ENCODE measurements at places on chromosomes 4 and X.

DNA sequence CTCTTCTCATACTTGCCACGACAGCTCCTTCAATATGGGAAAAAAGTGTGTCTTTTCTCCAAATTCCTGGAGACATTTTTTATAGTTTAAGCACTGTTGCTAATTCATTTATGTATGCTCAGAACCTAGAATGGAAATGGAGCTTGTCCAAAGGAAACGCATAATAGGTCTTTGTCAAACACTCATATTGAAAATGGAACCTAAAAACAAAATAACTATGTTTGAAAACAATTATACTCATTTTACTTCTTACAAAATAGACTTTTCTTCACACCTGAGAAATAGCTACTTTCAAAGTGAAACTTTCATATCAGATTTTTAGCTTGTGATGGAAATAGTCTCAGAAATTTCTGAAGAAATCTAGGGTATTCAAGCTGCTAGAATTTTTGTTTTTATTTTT lies 529.7 kb upstream of the BOD1L1 start:
- no peak for DNase-seq

- no peak for DNase-seq
Measured at GRCh38 chrX:53362449-53362848, 60.0 kb downstream of the SMC1A start.

GRCh38 chrX:2848871-2849301 lies 20.2 kb downstream of the GYG2 start:
- DNase-seq = no peak

- DNase-seq = no peak
Measured at GRCh38 chr4:10158333-10158942, 41.8 kb upstream of the WDR1 start.

DNA sequence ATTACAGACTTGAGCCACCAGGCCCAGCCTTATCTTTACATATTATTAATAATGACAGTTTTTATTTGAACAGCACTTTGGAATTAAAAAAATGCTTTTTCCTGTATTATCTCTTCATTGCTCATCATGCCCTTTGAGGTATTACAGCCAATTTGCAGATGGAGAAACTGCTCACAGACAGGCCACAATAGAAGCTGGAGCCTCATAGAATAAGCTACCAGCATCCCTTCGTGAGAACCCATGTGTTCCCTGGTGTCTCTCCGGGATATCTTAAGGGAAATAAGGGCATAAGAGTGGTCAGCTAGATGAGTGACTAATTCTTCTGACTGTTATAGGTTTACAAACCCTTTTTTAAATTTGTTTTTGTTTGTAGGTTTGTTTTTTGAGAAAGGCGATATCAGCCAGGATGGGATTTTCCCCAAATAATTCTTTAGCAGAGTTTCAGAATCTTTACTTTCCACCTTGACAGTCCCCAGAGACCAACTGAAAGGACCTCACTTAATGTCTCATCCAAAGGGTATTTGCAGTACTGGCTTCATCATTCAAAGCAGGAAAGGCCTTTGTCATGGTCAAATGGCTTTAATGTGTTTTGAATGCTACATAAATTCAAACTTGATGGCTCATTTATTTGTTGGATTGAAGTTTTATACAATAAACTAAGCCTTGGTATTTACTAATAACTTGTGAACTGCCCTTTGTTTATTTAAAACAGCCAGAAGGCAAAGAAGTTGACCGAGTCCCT lies 48.0 kb upstream of the SOD3 start:
- DNase-seq = no peak

GRCh38 chrX:72258174-72258573 lies 18.9 kb downstream of the RPS4X start:
- DNase-seq = no peak

GRCh38 chrX:154046940-154047610 lies 27.4 kb upstream of the IRAK1 start:
- no peak for DNase-seq

GRCh38 chrX:135535077-135535940 lies 14.8 kb downstream of the INTS6L start:
- DNase-seq = no peak

GRCh38 chrX:13418126-13419097 lies 98.6 kb upstream of the ATXN3L start:
- no peak for DNase-seq

DNA sequence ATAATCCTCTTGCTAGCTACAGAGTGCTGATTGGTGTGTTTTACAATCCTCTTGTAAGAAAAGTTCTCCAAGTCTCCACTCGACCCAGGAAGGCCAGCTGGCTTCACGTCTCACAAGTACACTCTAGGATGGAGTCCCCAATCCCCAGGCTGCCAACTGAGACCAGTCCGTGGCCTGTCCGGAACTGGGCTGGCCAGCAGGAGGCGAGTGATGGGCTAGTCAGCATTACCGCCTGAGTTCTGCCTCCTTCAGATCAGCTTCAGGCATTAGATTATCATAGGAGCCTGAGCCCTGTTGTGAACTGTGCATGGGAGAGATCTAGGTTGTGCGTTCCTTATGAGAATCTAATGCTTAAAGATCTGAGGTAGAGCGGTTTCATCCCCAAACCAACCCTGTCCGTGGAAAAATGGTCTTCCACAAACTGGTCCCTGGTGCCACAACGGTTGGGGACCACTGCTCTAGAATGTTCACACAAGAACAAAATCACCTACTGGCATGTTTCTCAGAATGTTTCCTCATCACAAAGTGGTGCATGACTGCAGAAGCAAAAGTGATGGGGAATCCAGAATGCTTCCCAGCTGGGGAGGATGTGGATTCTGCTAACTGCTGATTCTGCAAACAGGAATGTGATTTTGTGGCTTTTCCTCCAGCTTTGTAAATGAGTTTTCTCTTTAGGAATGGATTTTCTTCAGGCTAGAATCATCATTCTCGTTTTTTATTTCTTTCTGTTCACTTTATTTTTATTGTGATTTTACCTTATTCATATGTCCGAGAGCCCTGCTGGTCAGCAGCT lies 40.9 kb downstream of the SEPTIN11 start:
- no peak for DNase-seq

- DNase-seq = peak; percentile 39
Measured at GRCh38 chr4:89469930-89470375, 162.4 kb upstream of the GPRIN3 start.

DNA sequence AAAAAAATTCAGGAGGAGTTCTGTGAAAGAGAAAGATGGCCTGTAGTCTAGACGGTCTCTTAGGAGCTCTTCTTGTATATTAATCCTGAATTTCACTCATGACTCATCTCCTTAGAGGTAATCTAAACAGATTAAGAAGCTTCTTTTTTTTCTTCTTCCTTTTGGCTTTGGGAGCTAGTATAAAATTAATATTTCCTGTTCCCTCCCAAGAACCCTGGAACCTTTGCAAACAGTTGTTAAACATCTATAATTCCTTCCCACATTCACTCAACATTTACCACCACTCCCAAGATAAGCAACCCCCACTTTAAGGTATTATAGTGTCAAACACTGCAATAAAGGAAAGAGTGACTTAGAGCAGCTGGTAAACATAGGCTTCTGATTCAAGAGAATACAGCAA lies 146.4 kb upstream of the EDNRA start:
- no peak for DNase-seq

GRCh38 chr4:5711479-5712184 lies 631 bp downstream of the EVC start:
- no peak for DNase-seq

GRCh38 chrX:8653956-8654355 lies 78.0 kb downstream of the ANOS1 start:
- DNase-seq = no peak

DNA sequence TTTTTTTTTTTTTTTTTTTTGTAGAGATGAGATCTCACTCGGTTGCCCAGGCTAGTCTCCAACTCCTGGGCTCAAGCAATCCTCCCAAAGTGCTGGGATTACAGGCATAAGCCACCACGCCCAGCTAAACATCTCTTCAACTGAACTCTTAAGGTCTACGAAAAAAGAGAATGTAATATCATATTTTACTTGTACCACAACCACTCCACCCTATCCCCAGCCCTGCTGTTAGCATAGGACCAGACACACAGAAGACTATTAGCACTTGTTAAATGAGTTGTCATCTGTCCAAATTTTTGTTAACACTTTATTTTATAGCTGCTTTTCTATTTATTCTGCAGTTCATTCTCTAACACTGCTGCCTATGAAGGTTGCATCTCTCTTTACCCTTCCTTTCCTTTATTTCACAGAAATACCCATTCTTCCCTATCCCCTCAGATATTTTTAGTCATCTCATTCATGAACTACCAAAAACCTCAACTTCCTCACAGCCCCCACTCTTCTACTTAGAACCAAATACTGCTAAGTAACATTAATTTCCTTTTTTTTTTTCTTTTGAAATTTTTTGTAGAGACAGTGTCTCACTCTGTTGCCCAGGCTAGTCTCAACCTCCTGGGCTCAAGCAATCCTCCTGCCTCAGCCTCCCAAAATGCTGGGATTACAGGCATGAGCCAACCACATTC lies 10.1 kb downstream of the SNX12 start:
- DNase-seq = no peak

DNA sequence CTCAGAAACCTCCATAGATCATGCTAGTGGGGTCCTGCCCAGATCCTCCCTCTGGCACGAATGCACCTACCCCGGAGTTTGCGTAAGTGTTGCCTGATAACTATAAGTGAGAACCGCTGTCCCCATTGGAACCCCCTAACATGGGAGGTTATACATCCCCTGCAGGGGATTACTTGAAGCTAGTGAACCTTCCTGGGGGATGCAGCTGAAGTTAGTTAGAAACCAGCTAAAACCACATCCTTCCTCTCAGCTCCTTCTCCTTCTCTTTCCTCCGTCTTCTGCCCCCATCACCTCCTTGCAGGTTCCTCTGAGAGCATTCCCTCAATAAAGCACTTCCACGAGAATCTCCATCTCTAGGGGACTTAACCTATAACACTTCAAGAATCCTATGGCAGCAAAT lies 95.0 kb downstream of the ZNF827 start:
- DNase-seq = no peak

DNA sequence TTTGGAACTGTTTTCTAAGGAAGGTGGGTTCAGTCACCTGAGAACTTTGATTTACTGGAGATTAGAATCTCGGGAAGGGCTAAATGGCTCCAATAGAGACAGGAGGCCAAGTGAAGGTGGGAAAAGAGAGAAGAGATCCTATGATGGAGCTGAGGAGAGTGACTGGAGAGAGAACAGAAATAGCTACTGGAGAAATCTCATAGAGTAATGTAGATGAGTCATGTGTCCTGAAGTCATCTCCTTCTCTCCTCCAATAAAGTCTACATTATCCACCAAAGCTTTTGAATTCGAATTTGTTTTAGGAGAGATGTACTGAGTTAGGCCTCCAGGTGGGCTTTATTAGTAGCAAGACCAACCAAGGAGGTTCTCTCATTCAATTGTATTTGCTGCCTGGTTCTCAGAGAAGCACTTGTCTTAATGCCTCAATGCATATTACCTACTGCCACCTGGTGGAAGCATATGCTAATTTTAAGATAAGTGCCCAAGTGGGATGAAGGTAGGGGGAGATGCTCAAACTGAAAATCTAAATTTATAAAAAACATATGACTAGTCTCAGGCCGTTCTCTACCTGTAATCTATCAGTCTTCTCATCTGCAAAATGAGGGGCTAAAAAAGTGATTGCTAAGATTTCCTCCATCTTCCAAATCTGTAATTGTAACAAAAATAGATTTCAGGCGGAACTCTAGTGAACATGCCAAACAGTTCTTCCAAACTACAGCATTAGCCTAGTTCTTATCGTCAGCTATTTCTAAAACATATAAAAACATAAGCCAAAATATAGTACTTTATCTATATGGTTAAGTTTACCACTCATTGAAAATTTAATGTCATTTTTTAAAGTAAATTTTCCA lies 24.4 kb downstream of the TXK start:
- DNase-seq = no peak

DNA sequence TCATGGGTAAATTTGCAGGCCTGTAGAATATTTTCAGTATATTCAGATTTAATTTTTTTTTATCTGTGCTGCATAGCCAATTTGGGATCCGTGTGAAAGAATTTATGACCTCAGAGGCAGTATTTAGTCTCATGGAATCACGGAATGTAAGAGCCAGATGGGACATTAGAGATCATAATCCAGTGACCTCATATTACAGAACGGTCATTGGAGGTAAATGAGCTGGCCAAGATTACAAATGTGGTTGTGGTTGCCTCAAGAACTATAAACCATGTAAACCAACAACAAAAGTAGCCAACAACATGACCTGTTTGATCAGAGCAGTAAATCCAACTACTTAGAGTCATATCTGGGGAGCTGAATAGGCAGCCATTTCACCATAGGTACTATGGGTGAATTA lies 71.6 kb downstream of the AMOT start:
- DNase-seq = no peak

DNA sequence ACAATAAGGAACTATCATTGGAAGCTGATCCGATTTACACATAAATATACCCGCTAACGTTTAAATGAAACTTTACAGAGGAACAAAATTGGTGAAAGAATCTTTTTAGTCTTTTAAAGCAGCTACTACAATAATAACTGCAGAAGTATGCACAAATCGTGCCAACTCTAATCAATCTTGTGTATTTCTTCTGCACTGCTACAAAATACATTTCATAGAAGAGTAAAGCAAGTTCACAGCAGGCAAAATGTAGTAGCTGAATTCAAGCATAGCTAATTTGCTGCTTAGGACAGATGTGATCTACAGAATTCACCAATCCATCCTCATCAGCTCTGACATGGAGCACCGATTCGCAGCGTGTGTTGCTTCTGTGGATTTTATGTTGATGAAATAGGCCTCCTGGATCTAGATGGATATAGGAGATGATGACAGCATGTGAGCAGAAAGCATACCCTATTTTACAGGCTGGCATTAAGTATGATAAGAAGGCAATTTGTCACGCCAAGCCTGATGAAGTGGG lies 367.3 kb upstream of the FGF13 start:
- DNase-seq = no peak

DNA sequence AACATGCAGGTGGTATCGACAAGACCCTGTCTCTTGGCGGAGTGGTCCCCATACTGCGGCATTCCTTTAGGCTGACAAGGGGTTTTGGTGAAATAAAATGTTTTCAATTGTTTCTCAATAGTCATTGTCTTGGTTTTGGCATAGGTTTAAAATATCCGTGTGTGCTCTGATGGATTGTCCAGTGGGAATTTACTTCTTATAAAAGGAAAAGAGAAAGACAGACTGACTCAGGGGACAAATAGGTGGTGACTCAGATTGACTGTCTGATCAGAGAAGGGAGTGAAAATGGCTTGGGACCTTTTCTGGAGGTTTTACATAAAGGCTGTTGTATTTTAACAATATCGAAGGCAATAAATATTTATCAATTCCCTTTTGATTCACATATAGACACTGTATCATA lies 129.8 kb downstream of the SORBS2 start:
- DNase-seq = peak; percentile 53

- no peak for DNase-seq
Measured at GRCh38 chrX:27740933-27741332, 66.9 kb upstream of the MAGEB10 start.

GRCh38 chr4:110676241-110676640 lies 53.4 kb upstream of the PITX2 start:
- DNase-seq = no peak

DNA sequence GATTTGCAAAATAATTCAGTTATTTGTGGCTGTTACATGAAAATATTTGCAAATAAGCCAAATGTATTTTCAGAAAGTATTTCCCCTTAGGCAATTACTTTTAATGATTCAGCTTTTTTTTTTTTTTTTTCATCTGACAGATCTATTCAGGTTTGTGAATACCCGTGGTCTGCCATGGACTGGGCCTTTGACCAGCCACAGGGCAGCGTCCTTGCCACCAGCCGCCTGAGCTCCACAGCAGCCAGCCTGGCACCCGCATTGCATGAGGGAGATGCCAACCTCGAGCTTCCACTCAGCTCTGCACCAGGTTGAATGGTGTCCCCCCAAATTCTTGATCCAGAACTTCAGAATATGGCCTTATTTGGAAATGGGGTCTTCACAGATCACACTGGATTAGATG lies 14.7 kb downstream of the TMEM271 start:
- DNase-seq = no peak

GRCh38 chr4:25180524-25181131 lies 20.4 kb upstream of the SEPSECS start:
- no peak for DNase-seq

All from epithelial cell of proximal tubule (primary cell).